ENCODE measurements at places on chromosomes 2 and 18. TPM values are rescaled to one million over a fixed set of nuclear protein-coding genes. Genes with fewer than 3 reads are reported as not detected.

The ANKRD29 gene
- 19.8 TPM for total RNA-seq

DNA sequence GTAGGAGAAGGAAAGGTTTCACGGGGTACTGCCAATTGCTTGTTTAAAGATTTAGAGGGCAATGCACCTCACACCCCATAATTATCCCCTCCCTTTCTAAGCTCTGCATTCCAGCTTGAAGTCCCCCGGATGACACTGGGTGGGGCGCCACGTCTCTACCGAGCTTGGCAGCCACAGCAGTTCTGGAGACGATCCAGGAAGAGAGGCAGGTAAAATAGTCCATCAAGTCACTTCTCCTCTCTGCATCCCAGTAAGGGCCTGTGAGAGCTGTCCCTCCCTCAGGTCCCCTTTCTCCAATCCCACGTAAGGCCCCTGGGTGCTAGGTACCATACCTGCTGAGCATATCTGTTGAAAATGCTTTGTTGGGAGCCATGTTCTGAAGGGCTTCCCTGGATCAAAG, 65.7 kb downstream of the CAPN13 start:
- DNase-seq: no peak

DNA sequence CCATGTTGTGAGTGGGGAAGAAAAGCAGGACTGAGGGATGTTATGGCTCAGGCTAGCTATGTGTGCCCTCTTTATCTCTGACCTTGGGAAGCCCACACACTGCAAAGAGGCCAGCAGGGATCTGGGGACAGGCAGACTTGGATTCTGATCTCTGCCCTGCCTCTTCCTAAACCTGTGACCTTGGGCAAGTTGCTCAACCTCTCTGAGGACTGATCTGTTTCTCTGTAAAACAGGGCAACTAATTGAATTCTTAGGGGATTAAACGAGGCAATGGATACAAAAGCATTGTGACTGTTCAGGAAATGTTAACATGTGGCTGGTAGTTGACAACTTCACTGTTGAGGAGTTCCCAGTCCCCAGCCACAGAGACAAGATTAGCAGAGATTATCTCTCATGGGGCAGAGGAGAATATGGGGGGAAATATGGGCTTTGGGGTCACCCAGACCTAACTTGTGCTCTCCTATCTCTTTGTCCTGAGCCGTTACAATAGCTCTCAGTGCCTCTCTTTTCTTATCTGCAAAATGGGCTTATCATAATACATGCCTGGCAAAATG, 184.7 kb upstream of the GLI2 start:
- DNase-seq: no peak

GRCh38 chr2:32011485-32011960, 715 bp upstream of the MEMO1 start:
- no peak for DNase-seq

The IL1F10 gene
- total RNA-seq: not detected

DNA sequence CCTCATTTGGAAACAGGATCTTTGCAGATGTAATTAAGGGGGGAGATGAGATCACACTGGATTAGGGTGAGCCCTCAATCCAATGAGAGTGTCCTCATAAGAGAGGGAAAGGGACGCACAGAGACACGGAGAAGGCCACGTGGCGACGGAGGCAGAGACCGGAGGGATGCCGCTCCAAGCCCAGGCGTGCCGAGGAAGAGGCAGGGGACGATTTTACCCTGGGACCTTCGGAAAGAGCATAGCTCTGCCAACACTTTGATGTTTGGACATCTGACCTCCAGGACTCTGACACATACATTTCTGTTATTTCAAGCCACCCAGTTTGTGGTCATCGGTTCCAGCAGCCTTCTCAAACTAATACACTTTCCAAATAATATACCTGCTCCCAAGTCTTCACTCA, 84.4 kb upstream of the ZCCHC2 start:
- no peak for DNase-seq

The TMEM200C gene
- total RNA-seq: 0.78 TPM

The HOXD9 gene
- total RNA-seq: 3.1 TPM

DNA sequence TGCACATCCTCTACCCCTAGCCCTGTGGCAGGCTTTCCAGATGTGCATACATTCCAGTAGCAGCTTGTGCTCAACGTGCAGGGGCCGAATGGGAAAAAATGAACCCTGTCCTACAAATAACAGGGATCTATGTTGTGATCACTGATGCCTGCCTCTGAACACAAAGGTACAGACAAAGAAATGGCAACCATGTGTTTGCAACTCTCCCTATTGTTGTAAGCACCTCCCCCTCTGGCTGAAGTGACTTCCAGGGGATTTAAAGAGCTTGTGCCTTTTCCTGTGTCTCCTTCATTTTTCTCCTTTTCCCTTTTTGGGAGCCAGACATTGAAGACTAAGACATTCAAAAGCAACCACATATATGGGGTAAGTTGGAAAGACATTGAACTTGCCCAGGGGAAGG, 21.6 kb downstream of the ARHGAP25 start:
- no peak for DNase-seq

GRCh38 chr2:221124532-221125240, 447.4 kb downstream of the EPHA4 start:
- no peak for DNase-seq

GRCh38 chr18:3903337-3903736, 453.4 kb downstream of the TGIF1 start:
- no peak for DNase-seq

DNA sequence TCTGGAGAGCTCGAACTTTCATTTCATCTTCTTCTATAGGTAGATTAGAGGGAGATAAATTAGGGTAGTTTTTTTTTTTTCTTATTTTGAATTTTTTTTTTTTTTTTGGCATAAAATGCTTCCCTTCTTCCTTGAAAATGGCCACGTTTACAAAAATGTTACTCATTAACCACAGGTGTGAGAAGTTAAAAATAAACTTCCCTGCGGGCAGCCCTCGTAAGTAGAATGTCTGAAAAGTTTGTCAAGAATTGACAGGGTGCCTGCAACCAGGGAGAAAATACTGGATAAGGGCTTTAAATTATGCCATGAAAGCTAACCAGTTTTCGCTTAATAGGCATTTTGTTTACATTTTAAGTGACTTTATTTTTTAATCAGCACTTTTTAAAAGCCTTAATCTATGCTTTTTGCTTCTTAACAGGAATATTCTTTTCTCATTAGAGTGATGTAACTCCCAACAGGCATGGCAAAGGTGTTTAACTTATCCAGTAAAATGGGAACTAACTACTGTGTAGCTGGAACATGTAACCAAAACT, 4.2 kb upstream of the FN1 start:
- no peak for DNase-seq

GRCh38 chr2:202405798-202406197, 29.7 kb downstream of the BMPR2 start:
- no peak for DNase-seq

The ERLEC1 gene
- 102 TPM for total RNA-seq

The RGPD3 gene
- 0.30 TPM for total RNA-seq

DNA sequence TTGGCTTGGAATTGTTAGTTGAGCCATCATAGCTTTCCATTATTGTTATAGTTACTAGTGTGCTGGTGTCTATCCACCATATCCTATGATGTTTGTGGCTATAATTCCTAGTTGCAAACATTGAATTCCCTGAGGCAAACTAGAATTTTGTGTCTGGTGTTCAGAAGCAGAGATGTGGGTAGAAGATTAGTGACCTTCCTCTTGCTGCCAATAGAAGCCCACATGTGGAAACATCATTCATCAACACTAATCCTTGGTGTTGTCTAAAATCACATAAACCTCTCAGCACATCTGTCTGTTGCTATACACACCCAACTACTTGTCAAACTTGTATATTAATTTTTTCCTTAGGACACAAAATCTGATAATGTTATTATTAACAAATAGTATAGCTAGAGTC, 374.1 kb downstream of the TGIF1 start:
- no peak for DNase-seq

DNA sequence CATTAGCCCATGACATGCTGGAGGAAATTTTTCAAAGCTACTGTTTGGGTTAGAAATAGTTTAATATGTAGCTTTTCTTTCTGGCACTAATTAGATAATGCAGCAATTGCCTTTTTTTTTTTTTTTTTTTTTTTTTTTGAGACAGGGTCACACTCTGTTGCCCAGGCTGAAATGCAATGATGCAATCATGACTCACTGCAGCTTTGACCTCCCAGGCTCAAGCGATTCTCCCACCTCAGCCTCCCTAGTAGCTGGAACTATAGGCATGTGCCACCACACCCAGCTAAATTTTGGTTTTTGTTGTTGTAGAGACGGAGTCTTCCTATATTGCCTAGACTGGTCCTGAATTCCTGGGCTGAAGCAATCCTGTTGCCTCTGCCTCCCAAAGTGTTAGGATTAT, 136.2 kb downstream of the SP100 start:
- no peak for DNase-seq

DNA sequence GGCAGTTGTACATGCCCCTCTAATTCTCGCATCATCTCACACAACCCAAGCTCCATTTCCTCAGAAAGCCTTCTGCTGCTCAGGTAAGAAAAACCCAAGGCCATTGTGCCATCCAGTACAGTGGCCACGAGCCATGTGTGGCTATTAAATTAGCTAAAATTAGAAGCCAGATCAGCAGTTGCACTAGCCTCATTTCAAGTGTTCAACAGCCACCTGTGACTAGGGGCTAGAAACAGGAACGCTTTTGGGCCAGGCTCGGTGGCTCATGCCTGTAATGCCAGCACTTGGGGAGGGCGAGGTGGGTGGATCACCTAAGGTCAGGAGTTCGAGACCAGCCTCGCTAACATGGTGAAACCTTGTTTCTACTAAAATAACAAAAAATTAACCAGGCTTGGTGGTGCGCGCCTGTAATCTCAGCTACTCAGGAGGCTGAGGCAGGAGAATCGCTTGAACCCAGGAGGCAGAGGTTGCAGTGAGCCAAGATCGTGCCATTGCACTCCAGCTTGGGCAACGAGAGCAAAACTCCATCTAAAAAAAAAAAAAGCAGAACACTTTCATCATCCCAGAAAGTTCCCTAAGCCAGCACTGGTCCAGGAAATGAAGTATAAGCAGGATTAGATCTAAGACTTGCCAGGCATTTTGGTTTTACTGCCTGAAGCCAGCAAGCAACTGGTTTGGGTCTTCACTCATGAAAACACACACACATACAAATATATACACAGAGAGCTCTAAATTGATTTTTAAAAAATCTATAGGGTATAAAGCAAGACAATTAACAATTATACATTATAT, 35.7 kb downstream of the ATP8B1 start:
- no peak for DNase-seq

DNA sequence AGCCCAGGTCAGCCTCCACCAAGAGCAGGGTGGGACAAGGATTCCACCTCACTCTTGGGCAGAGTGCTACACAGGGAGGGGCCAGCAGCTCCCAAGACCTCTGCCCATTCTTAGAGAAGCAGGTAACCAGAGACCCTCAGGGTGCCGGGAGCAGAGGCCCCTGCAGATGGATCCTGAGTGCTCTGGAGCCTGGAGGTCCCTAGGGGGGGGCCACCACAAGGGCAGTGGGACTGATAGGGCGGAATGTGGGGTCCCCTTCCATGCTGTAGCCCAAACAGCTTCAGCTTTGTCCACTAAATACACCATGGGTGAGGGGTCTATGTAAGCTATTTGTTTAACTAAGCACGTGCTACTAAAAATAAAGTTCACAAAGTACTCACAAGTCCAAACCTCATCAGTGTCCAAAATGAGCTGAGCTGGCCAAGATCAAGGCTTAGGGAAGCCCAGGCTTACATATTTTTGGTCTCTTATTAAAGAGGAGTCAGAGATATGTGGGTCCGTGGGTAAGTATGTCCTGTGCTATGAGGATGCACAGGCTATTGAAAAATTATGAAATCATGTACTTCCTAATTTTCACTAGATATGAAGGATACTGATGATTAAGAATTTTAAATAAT, 21.5 kb upstream of the GPC1 start:
- peak; percentile 3 for DNase-seq

- no peak for DNase-seq
Observed at GRCh38 chr18:65091744-65092329, 659.0 kb upstream of the CDH7 start.

The UPP2 gene
- total RNA-seq: not detected

GRCh38 chr2:86525421-86526340, 37.6 kb downstream of the CHMP3 start:
- DNase-seq: no peak

DNA sequence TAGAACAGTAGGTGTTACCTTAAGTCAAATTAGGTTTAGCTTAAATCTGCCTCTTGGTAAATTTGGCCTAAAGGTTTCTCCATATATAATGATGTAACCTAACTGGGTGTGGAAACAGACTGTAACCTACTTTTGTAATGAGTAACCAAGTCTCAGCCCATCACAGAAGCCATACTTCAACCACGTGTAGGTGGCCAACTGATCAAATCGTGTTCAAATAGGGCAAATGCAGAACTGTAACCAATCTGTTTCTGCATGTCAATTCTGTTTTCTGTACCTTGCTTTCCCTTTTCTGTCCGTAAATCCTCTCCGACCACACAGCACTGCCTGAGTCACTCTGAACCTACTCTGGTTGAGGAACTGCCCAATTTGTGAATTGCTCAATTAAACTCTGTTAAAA, 34.0 kb upstream of the PLA2R1 start:
- no peak for DNase-seq

The LRRC30 gene
- total RNA-seq: not detected

DNA sequence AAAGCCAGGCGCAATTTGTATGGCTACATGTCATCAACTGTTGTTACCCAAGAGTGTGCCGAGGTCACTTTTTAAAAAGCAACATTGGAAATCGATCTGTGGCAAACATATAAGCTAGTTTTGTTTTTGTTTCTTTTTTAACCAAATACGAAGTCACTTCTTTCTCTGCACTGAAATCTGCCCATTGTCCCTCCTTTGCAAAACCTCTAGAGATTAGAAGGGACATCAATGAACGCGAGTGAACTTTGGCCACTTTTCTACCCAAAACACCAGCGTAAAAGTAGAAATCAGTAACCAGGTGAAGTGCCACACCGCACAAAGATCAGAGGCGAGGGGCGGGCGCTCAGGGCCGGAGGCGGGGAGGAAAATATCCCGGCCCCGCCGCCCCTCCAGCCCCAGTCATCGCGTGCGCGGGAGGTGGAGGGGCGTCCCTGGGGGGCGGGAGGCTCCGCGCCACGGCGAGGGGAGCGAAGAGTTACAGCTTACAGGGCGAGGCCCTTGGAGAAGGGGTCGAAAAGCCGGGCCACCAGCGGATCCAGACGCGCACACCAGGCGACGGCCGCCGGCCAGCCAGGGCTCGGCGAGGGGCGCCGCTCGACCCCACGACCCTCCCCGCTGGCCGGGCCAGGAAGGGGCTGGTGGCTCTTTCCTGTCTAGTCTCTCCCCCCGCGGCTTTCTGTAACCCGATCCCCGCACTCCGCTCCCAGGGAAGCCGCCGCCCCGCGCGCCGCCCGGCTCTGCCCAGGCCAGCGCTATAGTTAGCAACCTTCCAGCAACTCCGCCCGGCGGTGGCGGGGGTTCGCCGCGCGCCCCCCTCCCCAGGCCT, 993 bp downstream of the RBMS1 start:
- peak; percentile 42 for DNase-seq

- no peak for DNase-seq
Observed at GRCh38 chr2:140895378-140895777, 1235.4 kb downstream of the LRP1B start.
